ENCODE measurements at places on chromosomes 5 and 9.
A peak's percentile ranks its signal among the peaks of the same experiment; 100 is the strongest.

- peak; percentile 80 for DNase-seq
Measured at GRCh38 chr9:89497978-89498851, at the start of gene SEMA4D. SEMA4D (minus strand) TSS chr9:89498113; CDS start chr9:89405456, 92,657 bp downstream.

- no peak for DNase-seq
Measured at GRCh38 chr9:101376111-101376848, 8.5 kb downstream of the BAAT start.

DNA sequence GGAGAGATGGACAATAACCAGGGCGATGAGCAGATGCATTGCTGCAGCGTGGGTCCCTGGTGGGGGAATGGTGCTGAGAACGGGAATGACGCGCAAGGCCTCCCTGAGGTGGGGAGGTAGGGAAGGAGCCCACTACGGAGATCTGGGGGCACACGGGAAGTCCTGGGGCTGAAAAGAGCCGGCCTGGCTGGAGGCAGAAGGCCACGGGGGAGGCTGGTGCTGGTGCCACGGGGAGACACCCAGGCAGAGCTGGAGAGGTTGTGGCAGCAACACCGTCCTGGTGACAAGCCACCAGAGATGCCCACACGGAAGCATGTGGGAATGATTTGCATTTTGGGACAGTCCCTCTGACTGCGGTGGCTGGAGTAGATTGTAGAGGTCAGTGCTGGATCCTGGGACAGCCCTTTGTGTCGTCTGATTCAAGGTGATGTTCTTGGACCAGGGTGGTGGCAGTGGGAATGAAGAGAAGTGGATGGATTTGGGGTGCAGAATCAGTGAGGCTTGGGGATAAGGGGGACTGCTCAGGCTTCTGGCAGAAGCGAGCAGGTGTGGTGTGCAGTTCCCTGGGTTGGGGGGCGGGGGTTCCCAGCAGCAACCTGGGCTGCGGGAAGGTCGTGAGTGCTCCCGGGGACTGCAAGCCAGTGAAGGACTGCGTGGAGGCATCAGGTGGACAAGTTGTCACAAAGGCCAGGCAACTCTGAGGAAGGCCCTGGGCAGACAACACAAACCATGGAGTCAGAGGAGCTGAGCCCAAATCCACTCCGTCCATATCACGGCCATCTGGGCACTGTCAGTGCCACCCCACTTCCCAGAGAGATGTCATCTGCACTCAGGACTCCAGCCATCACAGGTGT, 25.2 kb upstream of the CNOT6 start:
- DNase-seq: no peak

DNA sequence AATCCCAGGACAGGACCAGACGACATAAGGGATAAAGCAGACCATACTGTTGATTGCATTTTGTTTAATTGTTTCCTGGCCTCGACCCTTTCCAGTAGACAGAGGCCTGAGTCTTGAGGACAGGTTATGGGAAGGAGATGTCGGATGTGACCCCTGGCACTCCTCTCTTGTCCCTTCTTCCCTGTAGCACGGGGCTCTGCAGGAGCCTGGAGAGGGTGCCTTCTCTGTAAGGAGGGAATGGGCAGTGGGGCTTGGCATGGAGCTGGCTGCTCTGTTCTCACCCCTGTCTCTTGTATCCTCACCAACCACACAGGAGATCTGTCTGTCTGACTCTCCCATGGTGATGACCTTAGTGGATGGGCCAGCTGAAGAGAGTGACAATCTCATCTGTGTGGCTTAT, 40.1 kb upstream of the SLC2A8 start:
- no peak for DNase-seq

- no peak for DNase-seq
Measured at GRCh38 chr5:121088341-121088740, 624.2 kb downstream of the PRR16 start.

DNA sequence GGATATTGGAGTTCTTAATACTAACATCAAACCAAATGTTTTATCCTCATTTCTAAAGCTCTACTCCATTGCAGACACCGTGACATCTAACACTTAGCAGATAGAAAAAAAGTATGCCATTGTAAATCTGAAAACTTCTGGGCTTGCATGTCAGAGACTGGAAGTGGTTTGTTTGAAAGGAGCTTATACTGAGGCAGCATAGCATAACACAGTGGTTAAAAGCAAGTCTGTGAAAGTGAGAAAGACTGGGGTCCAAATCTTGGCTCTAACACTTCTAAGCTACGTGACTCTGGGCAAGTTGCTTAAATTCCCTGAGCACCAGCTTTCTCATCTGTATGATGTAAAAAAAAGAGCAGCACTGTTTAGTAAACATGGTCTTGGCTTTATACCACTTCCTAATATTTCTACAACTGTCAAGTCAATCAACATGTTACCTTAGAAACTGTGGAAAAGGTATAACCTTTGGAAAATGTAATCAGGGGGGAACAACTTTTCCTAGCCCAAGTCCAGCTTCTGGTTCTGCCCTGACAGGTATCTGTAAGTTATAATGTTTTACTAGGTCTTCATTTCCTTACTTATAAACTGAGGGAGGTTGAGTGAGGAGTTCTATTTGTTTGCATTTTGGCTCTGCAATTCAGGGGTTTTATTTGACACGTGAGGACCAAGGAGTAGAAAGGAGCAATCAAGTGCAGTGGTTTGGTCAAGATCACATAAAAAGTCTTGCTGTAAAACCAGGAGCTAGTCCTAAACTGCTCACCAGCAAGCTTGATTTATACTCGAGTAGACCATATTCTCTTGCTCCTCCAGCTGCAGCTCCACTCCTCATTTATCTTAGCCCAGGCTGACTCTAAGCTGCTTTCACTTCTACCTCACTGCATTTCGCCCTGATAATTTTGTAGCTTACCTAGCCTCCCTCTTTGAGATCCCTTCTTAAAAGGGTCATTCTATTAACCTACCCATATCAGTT, 541.0 kb downstream of the RAB3C start:
- DNase-seq: peak; percentile 59

- no peak for DNase-seq
Measured at GRCh38 chr9:88737876-88738275, 202.9 kb downstream of the NXNL2 start.

- DNase-seq: no peak
Measured at GRCh38 chr5:143717400-143717799, 94.6 kb upstream of the HMHB1 start.

DNA sequence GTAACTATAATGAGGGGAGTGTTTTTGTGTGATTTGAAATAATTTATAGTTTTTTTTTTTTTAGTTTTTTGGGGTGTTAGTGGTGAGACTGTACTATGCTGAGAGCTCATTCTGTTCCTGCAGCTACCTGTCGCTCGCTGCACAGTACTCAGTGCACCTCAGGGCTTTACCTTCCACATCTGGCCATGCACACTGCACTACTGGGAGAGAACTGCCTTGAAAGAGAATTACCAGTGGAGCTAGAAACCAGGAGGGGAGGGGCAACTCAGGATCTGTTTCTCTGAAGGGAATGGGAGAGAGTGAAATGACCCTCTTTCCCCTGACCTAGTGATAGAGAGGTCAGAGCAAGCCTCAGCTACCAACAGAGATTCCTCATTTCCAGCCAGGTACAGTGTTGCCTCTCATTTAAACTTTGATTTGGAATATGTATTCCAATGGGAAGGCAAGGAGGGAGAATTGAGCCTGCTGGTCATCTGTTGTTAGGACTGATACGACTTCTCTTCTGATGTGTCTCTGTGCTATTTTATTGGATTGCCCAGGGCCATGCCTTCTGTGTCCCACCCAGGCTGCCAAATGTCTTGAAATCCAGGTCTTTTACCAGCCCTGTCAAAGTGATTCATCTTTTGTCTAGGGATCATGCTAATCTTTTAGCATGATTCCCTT, 8.9 kb downstream of the ATG10 start:
- no peak for DNase-seq

DNA sequence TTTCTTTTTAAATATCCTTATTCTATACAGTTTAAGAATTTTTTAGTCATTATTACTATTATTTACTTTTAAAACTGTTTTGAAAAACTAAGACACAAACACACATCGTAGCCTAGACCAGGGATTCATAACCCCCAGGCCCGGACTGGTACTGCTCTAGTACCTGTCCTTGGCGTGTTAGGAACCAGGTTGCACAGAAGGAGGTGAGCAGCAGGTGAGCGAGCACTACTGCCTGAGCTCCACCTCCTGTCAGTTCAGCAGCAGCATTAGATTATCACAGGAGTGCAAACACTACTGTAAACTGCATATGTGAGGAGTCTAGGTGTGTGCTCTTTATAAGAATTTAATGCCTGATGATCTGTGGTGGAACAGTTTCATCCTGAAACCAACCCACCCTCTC, 357.0 kb downstream of the PTPRD start:
- no peak for DNase-seq

DNA sequence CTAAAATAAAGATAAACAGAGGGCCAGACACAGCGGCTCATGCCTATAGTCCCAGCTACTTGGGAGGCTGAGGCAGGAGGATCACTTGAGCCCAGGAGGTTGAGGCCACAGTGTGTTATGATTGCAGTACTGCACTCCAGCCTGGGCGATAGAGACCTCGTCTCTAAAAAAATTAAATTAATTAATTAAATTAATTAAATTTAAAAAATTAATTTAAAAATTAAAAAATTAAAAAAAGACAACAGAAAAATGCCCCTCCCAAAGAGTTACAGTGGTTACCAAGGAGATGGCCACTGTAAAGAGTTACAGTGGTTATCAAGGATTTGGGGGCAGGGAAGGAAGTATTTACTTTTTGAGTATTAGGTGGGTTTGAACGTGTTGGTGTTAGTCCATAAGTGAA, 38.3 kb downstream of the CDC14B start:
- no peak for DNase-seq

- DNase-seq: no peak
Measured at GRCh38 chr9:122111413-122112085, 18.4 kb upstream of the TTLL11 start.
